MM.1S (cell line): ENCODE measurements at places on chromosomes 16 and 17.

- no peak for DNase-seq
Measured at GRCh38 chr17:82966415-82966814, 113.0 kb upstream of the METRNL start.

GRCh38 chr17:77466596-77467223, 325.9 kb downstream of the SEC14L1 start:
- peak; percentile 2 for DNase-seq

GRCh38 chr16:27245276-27246172, 23.0 kb downstream of the NSMCE1 start:
- no peak for DNase-seq

- no peak for DNase-seq
Measured at GRCh38 chr16:25729188-25729915, 37.6 kb downstream of the HS3ST4 start.

DNA sequence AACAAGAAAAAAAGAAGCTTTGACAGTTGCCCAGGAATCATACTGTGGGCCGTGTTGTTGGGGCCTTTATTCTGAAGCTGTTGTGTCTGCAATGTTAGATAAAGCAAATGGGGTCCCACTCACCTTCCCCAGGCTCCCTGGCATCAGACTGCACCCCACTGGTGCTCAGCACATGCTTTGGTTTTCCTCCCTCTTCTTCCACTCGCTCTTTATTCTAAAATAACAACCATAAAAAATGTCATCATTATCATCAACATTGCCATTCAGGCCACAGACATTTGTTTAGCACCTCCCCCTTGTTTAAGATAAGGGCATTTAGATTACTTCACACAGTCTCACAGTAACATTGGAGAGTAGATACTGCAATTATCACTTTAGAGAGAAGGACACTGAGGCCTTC, 8.2 kb downstream of the MYLK3 start:
- DNase-seq, result no peak

- DNase-seq, result no peak
Measured at GRCh38 chr17:80987941-80988461, 3.6 kb upstream of the CHMP6 start.

- no peak for DNase-seq
Measured at GRCh38 chr17:75077496-75078283, 10.1 kb upstream of the SLC16A5 start.
